ENCODE measurements at places on chromosomes 6 and 20.

DNA sequence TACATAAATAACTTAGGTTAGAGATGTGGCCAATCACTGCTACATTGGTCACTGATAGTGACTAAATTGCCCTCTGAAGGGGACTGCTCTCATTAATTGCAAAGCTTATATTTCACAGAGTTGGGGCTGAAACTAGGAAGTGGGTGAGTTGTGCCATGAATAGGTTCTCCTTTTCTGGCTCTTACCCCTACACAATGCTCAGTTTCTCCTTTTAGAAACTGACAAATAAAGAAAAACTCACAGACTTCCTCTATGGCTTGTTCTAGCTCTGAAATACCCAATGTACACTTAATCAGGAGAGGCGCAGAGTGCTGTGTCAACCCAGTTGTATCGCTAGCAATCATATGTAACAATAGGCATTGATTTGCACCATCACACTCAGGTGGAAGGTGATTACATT, 41.2 kb upstream of the PROKR2 start:
- DNase-seq = no peak

- no peak for DNase-seq
Observed at GRCh38 chr6:12645941-12646340, 70.6 kb upstream of the PHACTR1 start.

DNA sequence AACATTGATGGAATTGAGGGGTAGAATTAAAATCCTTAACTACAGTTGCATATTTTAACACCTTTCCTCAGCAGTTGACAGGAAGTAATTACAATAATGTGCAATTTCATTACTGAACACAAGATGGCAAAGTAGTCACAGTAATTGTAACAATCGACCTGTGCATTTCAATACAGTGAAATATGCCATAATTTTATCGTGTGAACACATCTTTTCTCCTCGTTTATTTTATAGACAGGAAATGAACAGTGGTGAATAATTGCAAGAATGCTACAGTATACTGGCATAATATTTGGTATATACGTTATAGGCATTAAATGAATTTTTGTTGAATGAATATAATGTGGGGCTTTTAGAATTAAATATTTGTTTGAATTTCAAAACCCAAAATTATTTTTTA, 25.0 kb downstream of the CYB5R4 start:
- DNase-seq = no peak

- DNase-seq = no peak
Observed at GRCh38 chr6:48307573-48307972, 196.6 kb upstream of the PTCHD4 start.

GRCh38 chr20:63624486-63624885, 2.4 kb downstream of the GMEB2 start:
- no peak for DNase-seq

DNA sequence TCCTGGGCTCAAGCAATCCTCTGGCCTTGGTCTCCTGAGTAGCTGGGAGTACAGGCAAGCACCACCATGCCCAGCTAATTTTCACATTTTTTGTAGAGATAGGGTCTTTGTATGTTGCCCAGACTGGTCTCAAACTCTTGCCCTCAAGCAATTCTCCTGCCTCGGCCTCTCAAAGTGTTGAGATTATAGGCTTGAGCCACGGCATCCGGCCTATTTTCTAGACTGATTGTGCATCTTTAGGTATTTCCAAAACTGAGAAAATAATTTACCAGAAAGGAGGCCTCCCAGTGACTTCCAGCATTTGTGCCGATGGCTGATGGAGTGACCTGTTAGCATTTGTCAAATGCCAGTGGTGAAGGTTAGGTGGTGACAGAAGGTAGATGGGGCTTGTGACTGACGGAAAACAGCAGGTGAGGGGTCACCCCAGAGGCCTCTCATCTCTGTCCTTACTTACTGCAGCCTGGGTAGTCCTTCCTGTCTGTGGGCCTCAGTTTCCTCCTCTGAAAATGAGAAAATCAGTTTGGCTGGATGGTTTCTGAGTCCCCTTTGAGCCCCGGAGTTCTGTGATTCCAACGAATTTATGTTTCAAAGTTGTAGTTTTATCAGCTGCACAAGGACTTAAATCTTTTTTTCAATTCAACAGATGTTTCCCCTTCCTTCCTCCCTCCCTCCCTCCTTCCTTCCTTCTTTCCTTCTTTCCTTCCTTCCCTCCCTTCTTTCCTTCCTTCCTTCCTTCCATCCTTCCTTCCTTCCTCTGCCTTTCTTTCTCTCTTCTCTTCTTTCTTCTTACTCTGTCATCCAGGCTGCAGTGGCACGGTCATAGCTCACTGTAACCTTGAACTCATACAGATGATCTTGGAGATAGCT, 53.5 kb downstream of the TGM2 start:
- DNase-seq = no peak

DNA sequence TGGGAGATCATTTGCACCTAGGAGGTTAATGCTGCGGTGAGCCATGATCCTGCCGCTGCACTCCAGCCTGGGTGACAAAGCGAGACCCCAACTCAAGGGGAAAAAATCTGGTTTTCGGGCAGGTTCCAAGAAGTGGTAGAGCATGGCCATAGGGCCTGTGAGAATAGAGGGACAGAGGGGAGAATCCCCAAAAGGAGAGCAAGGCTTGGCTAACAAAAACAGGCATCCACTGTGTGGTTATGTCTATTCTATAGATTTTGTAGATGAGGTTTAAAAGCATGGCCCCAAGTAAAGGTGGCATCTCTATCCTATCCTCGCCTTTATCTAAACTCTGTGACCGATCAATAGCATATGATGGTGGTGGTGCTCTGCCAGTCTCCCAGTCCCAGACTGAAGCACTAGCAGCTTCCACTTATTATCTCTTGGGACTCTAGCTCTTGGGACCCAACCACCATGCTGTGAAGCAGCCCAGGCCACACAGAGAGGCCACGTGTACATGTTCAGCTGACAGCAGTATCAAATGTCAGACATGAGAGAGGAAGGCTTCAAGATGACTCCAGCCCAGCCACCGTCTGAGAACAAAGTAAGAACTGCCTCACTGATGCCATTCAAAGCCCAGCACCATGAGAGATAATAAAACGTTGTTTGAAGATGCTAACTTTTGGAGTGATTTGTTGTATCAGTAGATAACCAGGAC, 27.7 kb downstream of the EIF2S2 start:
- DNase-seq = no peak

DNA sequence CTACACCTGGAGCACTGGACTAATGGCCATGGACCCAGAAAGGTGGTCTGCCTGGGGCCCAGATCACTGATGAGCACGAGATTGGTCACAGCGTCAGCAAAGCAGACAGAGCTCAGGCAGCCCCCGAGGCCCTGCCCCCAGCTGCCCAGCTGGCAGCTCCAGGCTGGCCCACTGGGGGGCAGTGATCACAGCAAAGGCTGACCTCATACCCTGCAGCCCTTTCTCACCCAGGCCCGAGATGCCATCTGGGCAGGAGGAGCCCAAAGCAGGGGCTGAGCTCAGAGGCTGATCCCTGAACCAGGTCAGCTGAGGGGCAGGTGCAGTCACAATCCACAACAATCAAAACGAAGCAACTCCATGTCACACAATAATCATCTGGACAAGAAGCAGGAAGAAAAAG, 4.1 kb downstream of the MAP1LC3A start:
- no peak for DNase-seq

DNA sequence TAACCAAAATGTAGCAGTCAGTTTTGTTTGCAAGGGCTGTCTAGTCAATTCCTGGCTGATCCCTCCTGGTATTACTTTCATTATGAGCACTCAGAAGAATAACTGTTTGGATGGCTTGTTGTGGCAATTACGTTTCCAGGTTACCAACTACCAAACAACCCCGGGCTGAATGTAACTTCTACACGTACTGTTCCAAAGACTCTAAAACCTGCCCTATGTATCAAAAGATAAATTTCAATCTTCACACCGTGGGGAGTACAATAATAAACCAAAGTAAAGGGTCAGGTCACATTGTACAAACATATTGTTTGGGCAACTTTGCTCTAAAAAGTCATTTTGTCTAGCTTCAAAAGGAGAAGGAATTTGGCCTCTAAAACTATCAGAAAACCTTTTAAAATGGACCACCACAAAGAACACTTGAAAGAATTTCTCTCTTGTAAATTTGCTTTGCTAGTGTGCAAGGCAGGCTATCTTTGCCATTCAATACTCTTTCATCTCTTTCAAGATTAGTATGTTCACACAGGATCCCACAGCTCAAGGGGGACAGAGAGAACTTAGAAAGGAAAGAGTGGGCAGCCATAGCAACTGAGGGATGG, 27.6 kb downstream of the DCDC2 start:
- no peak for DNase-seq

GRCh38 chr20:44573501-44573869, 8.9 kb upstream of the PKIG start:
- no peak for DNase-seq

GRCh38 chr6:21188505-21189223, 404.9 kb upstream of the SOX4 start:
- no peak for DNase-seq

DNA sequence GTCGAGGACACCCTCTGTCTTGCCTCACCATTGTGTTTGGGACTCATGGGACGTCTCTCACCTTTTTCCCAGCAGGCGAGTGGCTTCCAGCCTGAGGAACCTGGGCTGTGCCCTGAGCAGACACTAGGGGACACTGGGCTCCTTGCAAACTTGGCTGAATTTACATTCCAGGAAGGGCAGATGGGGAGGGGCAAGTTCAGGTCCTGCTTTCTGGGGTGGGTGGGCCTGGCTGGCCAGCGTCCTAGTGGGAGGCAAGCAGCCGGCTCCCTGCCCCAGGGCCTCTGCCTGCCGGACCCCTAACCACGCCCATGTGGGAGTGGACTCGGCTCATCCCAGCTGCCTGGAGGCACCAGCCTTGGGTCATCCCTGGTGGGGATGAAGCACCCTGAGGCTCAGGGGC, 48.2 kb upstream of the MLN start:
- no peak for DNase-seq

- no peak for DNase-seq
Observed at GRCh38 chr6:168190014-168190405, 111.0 kb upstream of the FRMD1 start.

DNA sequence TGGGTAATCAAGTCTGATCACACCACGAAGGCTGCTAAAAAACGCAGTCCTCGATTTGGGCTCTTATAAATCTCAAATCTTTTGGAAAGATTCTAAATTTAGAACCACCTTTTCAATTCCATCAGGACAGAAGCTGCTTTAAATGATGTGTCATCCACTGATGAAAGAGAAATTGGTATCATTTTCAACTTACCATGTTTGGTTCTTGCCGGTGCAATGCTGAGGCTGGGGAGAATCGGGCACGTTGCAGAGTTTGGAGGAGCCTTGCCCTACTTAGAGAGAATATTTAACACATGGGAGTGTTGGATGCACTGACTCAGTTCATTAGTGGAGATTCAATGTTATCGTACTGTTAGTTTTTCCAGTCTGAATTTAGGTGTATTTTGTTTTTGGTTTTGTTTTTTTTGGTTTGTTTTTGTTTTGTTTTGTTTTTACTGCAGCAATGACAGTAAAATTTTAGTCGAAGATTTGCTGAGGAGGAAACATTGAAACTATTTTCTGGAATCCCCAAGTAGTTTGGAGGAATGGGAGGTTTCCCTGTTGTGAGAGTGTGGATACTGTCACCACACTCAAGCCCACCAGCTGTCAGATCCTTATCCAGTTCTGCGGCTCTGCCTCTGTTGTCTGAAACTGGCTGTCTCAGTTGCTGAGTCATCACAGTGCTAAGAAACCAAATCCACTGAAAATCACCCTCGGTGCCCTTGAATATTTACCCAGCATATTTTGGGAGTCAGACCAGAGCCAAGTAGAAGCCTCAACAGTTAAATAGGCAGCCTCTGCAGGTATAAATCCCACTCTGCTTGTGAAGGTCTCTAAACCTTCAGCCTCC, 497.0 kb downstream of the BTBD3 start:
- DNase-seq = no peak

- DNase-seq = no peak
Observed at GRCh38 chr6:30761791-30762429, 17.6 kb upstream of the IER3 start.

DNA sequence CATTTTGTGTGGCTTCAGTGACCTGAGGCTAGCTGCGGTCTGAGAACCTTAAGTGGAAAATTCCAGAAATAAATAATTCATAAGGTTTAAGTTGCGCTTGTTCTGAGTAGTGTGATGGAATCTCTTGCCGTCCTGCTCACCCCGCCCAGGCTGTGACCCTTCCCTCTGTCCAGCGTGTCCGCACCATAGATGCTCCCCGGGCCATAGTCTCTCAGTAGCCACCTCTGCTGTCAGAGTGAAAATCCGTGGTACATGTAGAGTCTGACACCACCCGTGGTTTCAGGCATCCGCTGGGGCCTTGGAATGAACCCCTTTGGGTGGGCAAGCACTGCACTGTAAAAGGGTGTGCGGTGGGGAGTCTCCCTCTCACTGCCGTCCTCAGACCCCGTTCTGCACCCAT, 11.7 kb downstream of the UNC93A start:
- DNase-seq = no peak

DNA sequence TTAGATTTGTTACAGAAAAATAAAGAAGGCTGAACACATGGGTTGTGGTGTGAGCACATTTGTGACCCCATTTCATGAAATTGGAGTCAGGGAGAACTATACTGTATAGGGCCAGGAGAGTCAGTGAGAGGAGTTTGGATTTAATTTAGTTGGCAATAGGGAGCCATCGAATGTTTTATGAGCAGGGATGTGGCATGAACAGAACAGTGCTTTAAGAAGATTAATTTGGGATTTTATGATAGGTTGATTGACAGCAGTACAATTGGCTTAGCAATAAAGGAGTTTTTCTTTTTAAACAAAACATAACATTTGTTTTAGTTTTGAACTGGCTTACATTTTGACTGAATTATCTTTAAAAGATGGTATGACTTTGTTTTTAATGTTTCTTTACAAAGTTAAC, 105.6 kb upstream of the GLP1R start:
- no peak for DNase-seq

DNA sequence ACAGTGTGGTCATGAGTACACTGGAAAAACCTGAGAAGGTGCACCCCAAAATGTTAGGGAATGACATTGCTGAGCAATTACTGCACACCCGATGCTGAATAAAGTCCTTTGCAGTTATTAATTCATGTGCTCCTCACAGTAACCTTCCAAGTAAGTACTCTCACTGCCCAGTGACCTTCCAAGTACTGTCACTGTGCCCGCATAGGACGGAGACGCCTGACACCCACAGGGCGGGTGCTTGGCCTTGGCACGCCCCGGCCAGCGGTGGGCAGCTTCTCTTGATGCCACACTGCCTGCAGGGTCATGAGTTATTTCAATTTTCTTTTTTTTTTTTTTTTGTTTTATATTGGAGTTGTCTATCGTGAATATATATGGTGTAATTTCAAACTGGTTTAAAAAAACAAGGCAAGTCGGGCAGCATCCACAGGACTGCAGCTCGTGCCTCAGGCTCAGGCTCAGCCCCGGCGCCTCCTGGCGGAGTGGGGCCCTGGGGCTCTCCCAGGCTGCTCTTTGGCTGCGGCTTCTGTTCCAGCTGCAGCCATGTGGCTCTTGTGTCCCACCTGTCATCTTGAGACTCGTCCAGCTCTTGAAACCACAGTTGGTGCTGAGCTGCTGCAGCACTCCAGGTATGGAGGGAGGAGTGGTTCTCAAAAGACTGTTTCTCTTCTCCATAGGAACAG, 27.0 kb downstream of the PNLDC1 start:
- DNase-seq = no peak

- no peak for DNase-seq
Observed at GRCh38 chr20:52309181-52309580, 117.6 kb upstream of the ZFP64 start.

GRCh38 chr20:10927936-10928840, 254.4 kb upstream of the JAG1 start:
- no peak for DNase-seq

- DNase-seq = no peak
Observed at GRCh38 chr6:1381481-1382330, 7.7 kb upstream of the FOXF2 start.
